ENCODE measurements at places on chromosomes 3 and 15.

DNA sequence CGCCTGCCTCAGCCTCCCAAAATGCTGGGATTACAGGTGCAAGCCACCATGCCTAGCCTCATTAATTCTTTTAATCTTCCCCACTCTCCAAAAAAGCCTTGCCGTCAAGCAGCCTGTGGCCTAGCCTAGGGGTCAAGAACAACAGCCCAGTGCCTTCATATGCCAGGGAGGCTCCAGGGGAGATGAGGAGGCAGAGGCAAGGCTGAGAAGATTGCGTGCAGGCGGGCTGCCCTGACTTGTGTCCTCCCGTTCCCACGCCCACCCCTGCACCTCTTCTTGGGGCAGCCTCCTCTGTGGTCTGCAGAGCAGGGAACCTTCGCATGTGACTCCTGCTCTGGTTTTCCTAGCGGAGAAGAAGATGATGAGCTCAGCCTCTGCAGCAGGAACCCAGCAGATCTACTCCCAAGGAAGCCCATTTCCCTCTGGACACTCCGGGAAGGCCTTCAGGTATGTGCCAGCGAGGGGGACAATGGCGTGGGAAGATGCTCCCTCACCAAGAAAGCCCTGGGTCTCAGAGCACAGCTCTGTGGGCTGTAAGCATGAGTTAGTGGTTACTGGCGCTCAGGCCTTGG, 118.5 kb upstream of the ABHD17C start:
- DNase-seq, result no peak

- DNase-seq, result peak; percentile 36
Measured at GRCh38 chr15:39784125-39784524, 1.5 kb upstream of the FSIP1 start.

DNA sequence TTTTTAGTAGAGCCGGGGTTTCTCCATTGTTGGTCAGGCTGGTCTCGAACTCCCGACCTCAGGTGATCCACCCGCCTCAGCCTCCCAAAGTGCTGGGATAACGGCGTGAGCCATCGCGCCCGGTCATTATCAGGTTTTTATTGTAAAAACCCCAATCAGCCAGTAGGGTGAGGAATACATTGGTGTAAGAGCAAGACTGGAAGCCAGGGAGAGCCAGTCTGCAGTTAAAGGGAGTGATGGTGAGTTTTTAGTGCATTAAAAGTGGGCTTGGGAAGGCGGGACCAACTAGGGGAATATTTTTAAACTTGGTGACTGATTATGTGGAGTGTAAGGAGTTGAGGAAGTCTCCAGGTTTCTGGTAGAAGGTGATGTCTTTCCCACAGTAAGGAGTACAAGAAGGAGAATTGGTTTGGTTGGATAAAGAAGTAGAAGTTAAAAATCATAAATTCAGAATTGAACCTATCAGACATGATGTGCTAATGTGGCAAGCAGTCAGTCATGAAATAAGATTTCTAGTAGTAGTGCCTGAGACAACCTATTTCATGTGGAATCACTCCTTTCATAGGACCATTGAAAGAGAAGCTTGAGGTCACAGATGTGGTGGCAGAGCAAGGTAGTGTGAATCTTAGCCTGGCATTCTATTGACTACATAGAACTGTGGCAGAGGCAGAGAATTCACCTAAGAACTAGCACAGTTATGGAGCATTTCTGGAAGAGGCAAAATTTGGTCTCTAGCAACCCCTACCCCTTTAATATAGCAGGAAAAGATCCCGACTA, 2.4 kb upstream of the DCBLD2 start:
- no peak for DNase-seq

GRCh38 chr3:154356009-154356408, 31.7 kb upstream of the DHX36 start:
- no peak for DNase-seq

DNA sequence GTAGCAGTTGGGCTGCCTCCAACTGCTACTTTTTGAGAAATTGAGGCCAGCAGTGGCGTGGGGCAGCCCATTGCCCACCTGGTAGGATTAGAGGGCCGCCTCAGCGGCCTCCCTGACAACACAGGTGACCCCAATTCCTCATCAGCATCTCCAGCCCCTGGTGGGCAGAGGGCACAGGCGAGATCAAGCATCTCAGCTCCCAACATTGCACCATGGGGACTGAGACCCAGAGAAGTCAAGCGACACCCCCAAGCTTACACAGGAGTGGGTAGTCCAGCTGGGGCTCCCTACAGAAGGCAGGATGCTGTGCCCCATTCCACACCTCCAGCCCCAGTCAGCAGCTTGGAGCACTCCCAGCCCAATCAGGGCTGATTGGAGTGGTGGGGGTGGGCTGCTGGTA, 228 bp upstream of the H1-8 start:
- no peak for DNase-seq

DNA sequence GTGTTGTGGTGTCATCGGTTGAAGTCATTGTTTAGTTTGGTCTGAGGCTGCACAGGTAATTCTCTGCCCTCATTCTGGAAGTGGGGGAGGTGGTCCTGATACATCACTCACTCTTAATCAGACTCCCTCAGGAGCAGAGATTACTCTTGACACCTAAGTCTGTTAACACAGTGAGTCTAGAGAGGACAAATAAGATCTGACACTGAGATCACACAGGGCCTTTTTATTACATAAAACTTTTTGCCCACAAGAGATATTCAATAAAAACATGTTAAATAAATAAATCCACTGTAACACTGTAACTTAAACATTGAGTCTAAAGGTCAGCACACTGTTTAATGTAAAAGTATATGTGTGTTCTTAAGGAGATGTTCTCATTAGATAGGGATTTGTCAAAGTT, 57.1 kb upstream of the MBNL1 start:
- DNase-seq, result no peak

- no peak for DNase-seq
Measured at GRCh38 chr3:195906865-195907683, 1.3 kb downstream of the TNK2 start.

- DNase-seq, result no peak
Measured at GRCh38 chr3:124361566-124361965, 368.7 kb upstream of the UMPS start.

DNA sequence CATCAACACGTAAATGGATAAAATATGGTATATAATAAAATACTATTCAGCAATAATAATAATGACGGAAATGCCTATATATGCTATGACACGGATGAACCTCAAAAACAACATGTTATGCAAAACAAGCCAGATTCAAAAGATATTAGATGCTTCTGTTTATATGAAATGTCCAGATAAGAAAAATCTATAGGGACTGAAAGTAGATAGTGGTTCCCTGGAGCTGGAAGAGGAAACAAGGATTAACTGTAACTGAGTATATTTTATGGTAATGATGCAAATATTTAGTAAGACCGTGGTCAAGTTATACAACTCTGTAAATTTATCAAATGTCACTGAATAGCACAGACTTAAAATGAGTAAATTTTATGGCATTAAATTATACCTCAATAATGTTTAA, 25.8 kb upstream of the WDR49 start:
- DNase-seq, result no peak

- DNase-seq, result no peak
Measured at GRCh38 chr3:9205345-9206143, 43.9 kb downstream of the SRGAP3 start.

- DNase-seq, result no peak
Measured at GRCh38 chr3:69097407-69098086, 12.8 kb downstream of the ARL6IP5 start.

DNA sequence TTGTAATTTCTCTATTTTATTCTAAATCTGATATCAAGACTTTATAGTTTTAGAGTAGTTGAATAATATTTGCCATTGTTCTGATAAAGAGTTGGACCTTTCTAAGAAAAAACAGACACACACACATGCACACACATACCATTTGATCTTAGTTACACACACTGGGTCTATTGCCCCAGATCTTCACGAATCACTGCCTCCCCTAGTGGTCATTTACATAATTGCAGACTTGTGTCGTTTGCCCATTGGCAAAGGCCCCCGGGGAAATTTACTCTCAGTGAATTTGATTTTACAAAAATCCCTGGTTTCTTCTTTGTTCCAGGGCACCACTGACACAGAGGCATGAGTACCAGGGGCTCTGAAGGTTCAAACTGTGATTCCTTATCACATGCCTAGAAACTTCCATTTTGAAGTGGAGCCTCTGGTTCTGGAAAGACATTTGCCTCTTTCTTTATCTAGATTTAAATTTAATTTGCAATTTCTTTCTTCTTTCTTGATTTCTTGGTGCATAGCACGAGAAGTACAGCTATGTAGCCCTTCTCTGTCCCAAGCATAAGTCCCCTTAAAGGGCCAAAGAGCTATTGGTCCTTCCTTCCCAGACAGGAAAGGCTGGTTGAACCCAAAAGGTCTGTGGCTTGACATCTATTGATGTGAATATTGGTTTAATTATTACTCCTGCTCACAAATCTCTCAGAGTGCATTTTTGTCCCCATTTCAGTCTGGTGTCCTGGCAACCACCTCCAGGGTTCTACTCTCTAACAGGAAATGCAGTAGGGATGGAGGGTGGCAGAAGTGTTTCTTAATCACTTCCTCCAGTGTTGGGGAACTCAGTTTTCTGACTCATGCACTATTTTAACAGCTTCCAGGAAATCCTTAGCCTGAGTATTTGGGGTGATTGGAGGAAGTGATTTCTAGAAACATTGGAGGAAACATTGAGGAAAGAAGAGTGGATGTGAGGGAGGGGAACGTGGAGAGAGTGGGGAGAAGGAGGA, 32.4 kb upstream of the SLC6A11 start:
- peak; percentile 17 for DNase-seq

DNA sequence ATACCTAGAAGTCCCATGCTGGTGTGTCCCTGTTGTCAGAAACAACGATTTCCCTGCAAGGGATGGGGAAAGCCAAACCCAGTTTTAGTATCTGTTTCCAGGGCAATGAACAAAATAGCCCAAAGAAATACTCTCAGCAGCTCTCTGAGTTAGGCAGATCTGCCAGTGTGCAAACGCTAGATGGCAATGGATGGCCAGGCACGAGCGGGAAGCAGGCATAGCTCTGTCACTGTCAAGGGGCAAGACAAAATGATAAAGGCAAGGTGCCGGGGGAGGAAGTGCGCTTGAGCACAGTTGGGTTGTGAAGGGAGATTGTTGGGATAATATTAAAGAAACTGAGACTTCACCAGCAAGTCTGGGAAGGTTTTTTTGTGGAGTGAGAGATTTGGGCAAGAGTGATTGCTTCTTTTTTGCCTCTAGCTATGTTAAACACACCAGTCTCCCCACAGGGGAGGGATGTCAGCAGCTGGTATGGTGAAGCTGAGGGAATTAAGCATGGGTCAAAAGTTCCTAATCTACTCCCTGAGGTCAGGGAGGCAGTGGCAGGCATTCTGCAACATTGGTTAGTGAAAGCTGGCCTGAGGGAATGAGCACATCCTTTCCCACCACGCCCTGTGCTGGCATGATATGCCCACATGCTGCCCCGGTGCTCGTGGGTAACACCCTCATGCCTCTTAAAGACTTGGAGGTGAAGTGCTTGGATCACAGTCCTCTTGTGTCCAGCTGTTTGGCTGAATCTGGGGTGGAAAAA, 117.5 kb downstream of the PDCD6IP start:
- peak; percentile 5 for DNase-seq

DNA sequence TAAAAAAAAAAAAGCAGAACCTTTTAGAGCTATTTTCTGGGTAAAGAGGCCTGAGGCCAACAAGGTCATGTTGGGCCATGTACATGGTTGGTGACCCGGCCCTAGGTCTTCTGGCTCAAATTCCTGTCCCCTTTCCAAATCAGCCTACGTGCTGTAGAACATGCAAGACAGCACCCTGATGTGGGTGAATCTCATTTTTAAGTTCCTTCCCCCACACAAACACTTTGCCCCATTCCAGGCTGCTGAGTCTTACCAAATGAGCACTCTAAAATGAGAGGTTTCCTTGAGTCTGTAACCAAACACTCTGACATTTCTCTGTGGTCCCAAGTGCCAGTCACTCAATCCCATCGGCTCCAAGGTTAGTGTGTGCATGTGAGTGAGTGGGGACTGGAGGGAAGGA, 9.4 kb downstream of the BCL6 start:
- DNase-seq, result peak; percentile 11

DNA sequence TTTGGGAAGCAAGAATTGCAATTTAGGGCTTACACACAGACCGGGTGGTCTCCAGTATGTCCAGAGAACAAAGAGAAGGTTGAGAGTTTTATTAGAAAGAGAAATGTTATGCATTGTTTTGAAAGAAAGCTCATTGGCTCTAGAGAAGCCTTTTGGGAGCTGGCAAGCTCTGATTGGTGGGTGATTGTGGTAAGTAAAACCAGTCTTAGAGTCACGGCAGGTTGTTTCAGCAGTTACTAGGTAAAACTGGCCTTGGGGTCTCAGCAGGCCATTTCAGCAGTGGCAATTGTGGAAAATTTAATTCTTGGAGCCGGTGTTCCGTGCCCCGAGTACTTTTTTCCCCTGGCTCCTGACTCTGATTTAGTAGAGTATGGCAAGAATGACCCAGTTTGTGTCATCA, 78.1 kb downstream of the MRPL46 start:
- DNase-seq, result no peak

DNA sequence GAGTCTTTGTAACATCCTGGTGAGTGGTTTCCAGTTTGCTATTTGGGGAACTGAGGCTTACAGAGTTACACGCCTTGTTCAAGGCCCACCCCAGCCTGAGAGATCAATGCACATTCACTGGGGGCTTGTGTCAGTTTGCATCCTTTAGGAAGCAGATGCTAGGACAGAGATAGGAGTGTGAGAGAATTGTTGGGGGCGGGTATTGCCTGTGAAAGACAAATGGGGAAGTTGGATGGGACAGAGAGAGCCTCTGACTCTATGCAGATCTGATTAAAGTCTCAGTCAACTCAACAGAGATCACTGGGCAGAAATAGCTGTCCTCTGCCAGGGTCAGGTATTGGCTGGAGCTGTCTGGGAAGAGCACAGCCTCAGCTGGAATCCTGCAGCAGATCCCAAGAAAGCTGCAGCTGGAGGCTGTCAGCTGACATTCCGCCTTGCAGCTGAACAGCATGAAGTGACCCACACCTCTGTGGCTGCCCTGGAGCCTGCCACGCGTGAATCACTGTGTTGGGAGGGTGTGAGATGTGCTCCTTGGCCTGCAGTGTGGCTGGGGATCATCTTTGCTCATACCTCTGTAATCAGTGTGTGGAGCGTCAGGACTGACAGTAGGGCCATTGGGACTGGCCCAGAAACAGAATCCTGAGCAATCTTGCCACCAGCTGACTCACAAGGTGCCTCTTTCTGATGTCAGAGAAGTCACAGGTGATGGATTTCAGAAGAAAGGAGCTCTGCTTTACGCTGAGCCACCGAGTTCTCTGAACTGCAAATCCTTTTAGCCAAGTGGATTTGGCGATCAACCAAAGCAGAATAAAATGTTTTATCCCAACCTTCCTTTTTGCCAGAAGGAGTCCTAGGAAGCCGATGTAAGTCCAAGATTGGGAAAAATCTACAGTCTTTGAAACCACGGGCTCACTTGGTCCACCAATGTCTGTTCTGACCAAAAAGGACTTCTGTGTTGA, 284.1 kb upstream of the LRRFIP2 start:
- DNase-seq, result no peak

GRCh38 chr3:105747060-105747541, 121.7 kb downstream of the CBLB start:
- peak; percentile 11 for DNase-seq

- DNase-seq, result peak; percentile 74
Measured at GRCh38 chr15:98428253-98428989, 219.9 kb upstream of the IGF1R start.

GRCh38 chr3:33956206-33956605, 157.8 kb downstream of the PDCD6IP start:
- DNase-seq, result no peak
